ENCODE measurements at places on chromosomes 2 and 18.

- no peak for DNase-seq
Observed at GRCh38 chr18:28136071-28136470, 40.9 kb downstream of the CDH2 start.

DNA sequence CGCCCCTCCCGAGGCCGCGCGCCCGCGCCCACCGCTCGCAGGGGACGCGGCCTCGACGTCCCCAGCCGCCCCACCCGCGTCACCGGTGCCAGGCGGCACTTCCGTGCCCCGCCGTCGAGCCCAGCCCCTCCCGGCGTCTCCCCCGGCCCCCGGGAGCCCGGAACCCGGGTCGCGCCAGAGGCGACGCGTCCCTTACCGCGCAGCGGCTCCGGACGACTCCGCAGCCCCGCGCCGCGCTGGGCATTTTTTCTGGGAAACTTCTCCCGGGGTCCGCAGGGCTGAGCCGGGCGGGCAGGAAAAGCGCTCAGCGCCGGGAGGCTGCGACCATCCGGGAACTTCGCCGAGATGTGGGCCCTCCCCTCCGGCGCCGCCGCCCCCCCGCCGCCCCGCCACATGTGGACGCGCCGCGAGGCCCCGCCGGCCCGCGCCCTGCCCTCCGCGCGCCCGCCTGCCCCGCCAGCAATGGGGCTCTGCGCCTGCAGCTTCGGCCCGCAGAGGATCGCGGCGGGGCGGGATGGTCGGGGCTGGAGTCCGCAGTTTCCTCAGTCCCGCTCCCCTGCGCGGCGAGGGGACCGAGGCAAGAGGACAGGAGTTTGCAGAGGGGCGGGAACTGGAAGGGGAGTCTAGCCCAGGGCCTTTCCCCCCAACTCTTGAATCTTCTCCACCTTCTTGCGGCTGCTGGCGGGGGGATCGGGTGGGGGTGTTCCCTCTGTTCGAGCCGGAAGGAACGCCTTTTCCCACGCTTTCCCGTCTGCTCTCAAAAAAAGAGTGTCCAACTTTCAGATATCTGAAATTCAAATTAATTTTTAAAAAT lies 81.5 kb downstream of the CHRNA1 start:
- peak; percentile 35 for DNase-seq

- DNase-seq, result no peak
Observed at GRCh38 chr2:76008001-76008702, 297.4 kb upstream of the GCFC2 start.

DNA sequence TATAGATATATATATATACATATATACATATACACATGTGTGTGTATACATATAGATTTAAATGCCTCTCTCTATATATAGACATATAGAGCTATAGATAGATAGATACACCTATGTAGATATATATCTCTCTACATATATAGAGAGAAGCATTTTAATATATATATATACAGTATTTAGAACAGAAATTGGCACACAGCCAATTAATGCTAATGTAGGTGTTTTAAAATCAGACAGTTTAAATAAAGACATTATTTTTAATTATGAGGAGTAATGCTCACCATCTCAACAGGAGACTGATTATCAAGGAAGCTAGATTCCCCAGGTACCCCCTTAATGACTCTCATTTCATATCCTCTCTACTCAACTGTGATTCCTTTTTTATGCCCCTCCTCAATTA lies 170.7 kb upstream of the CRIM1 start:
- no peak for DNase-seq

- DNase-seq, result no peak
Observed at GRCh38 chr2:189276277-189276676, 96.7 kb upstream of the COL5A2 start.

- no peak for DNase-seq
Observed at GRCh38 chr2:240701091-240701735, 9.5 kb downstream of the AQP12A start.

- no peak for DNase-seq
Observed at GRCh38 chr2:128526455-128526976, 207.8 kb upstream of the HS6ST1 start.

Data from T1000 (cell line).